Stimulated activated CD4-positive, alpha-beta T cell treated with anti-CD3 and anti-CD28 coated beads, Interleukin-12 subunit alpha, Interleukin-12 subunit beta, amount 100 ng/mL, for 48 hours (primary cell): ENCODE measurements at places on chromosomes 5 and 9.

DNA sequence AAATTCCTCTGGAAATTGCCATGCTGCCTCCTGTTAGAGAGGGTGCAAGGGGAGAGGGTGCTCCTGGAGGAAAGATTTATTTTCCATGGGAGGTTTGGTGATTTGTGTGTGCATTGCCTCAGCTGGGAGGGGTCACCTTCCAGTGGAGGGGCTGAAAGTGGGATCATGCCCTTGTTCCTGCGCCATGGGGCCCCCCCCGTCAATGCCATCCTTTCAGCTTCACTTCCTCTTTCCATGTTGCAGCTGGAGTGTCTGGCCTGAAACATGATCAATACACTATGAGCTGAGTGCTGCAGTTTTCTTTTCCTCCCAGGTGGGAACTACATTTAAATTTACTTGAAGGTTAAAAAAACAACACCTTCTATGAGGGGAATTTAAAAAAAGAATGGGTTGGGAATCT lies 176.8 kb downstream of the MELK start:
- DNase-seq, result no peak

DNA sequence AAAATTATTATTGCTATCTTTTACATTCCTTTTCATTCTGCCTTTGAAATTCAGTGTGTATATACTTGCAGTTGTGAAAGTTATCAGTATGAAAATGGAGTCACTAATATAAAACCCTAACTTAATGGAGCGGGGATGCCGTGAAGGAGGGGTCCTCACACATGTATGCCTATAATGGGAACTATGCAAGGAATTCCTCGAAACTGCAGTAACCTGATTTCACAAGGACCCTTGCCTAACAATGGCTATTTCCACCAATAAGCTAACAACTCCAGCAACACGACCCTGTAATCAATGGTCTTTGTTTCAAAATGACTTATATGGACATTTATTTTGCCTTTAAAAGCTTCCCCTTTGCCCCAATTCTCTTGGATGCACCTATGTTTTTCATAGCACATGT lies 12.6 kb upstream of the MLLT3 start:
- no peak for DNase-seq

DNA sequence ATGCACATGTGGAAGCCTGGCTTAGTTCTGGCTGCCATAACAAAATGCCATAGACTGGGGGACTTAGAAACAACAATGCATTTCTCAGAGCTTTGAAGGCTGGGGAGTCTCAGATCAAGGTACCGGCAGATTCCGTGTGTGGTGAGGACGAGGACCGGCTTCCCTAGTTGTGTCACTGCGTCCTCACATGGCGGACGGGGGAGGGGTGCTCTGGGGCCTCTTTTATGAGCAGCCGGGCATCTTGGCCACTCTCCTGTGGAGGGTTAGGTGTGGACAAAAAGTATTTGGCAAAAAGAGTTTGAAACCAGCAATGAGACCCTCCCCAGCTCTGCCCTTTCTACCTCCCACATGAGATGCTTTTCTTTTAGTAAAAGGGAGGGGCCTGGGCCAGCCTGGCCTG lies 118.5 kb upstream of the LPCAT1 start:
- DNase-seq, result no peak

GRCh38 chr5:158756871-158757270 lies 342.8 kb downstream of the EBF1 start:
- DNase-seq, result no peak

DNA sequence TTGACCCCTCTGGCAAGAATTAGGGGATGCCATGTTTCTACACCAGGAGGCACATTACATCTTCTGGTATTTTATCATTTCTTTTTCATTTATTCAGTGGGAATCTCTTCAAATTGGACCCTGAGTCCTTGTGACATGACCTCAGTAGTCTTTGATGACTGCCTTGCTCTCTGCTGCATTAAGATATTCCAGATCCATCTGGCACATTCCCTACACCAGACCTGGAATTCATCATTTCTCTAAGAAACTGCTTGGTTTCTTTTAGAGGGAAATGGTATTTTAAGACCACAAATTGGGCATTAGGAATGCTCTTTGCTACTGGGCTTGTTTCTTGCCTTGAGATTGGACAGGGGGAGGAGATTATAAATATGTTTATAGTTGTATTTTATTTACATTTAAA lies 61.0 kb downstream of the GALNT10 start:
- DNase-seq, result no peak

DNA sequence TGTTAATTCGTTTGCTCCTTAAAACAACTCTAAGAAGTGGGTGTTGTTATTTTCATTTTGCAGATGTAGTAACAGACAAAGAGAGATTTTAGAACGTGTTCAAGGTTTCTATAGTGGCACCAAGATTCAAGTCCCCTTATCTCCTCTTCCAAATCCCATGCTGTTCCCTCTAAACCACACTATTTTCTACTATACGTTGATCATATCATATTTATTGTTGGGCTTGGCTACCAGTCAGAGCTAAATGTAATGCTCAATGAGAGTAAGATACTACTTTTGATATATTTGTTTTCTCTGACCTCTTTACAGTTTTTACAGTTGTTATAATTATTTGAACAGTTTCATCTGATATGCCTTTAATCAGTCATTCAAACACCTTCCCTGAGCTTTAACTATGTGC lies 212.9 kb downstream of the EFNA5 start:
- no peak for DNase-seq

DNA sequence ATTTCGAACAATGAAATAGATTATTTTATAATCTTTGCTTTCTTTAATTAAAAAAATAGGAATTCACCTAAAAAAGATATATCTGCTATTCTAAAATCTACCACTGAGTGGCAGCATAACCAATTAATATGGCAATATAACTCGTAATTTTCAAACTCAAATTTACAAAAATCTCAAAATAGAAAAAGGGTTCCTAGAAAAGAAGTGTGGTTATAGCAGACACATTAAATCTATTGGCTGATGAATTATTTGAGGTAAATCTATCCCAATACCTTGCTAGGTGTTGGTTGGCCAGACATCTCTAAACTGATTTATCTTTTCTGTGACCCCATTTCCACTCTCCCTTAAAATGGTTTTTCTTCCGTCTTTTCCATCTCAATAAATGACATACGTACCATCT lies 30.2 kb upstream of the NRG2 start:
- no peak for DNase-seq

- DNase-seq, result no peak
Observed at GRCh38 chr5:16140944-16141343, 38.6 kb downstream of the MARCHF11 start.

DNA sequence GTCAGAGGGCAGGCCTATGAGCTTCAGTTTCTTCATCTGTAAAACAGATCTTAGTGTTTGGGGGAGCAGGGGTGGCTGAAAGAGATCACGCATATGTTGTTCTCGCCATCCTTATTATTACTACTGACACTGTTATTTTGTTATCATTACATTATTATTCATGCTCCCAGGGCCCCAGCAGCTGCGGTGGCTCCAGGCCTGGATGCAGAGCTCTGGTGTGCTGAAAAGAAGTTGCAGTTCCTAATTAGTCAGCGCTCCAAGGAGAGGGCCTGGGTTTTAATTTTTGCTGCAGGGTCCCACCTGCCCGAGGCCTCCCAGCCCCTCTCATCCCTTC lies 19.5 kb downstream of the CXXC5 start:
- no peak for DNase-seq
